RPMI7951 (cell line): ENCODE measurements at places on chromosomes 7 and 10. TPM values are rescaled to one million over a fixed set of nuclear protein-coding genes. Genes with fewer than 3 reads are reported as not detected.
A peak's percentile ranks its signal among the peaks of the same experiment; 100 is the strongest.

PIP gene
- not detected in 2 replicates for total RNA-seq

TAS2R41 gene
- not detected in 2 replicates for total RNA-seq

SOSTDC1 gene
- total RNA-seq, result 0.10 and 0.12 TPM in 2 replicates

CYP3A5 gene
- 0.24 and 0.49 TPM in 2 replicates for total RNA-seq

SMO gene
- 0.24 and 0.29 TPM in 2 replicates for total RNA-seq

FLNC gene
- 6.7 and 11.2 TPM in 2 replicates for total RNA-seq

HNRNPA2B1 gene
- 253 and 254 TPM in 2 replicates for total RNA-seq

DNA sequence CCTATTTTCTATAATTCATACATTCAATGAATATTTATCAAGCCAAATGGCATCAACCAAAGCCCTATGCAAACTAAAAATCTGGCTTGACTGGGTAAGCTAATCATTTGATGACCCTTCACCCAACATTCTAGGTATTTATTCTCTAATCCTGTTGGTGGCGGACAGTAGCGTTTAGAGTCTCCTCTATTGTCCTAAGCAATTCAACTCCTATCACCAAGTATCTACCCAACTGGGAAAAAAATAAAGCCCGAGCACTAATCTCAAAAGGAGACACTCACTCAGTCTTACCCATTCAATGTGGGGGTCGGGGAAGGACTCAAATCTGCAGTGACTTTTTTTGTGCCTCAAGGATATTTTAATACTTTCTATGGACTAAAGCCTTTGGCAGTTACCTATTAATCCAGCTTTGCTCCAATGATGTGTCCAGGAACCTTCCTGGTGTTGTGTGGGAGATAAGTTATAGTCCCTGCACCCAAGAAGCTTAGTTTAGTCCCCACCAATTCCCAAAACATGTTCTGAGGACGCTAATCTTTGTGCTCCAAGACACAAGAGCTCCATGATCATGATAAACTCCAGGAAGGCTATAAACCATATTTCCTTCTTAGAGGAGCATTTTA, 30.6 kb downstream of the DNMBP start:
- no peak for DNase-seq

- DNase-seq, result no peak
These were observed 526.1 kb downstream of the LRMDA start for GRCh38 chr10:75957314-75958120.

DNA sequence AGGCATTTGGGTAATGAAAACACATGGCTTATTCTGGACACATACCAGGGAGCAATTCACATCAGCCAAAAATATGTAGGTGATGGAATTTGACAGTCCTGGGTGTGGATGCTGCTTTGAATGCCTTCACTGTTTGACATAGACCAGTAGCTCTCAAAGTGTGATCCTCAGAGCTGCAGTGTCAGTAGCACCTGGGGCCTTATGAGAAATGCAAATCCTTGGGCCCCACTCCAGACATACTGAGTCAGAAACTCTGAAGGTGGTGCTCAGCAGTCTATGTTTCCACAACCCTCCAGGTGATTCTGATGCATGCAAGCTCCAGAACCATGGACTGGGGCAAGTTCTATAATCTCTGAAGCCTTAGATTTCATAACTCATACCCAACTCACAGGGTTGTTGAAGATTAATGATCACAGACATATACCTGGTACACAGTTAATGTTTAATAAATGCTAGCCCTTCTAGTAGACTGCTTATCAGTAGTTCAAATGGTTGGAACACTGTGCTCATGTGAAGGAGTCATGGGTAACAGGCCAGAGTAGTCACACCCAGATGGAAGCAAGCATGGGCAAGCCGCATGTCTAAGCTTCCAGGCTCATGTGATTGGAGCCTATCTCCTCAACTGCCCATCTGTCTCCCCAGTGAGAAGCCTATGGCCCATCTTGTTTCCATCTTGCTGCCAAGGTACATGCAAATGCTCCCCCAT, 715.7 kb downstream of the GRID1 start:
- DNase-seq, result no peak

DNA sequence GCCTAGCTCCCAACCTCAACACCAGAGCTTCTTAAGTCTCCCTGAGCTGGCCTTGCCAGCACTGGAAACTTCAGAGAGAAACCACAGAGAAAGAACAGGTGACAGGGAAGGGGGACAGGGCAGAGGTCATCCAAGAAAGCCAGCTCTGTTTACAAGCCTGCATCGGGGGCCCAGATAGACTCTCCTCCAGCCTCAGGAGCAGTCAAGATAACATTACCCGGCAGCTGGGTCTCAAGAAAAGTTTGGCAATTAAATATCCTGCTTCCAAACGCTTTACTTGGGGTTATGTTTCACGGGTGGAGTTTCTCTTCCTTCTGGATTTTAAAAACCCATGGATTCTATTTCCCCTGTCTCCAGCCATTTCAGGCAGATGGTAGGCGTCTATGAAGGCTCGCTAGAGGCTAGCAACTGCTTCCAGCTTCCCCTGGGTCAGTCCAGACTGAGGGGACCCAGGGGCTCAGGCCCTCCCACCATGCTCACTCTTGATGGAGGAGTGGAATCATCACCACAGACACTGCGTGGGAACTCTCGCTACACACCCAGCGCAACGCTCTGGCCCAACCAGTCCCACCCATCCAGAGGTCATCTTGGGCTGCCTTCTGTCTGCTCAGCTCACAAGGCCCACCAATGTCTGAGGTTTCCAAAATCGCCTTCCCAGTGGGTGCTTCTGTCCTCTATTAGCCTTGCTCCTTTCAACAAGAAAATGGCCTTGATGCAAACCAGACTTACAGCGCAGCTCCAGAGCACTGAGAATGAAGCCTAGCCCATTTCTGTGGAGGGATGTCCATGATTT, 48.8 kb downstream of the SH3PXD2A start:
- no peak for DNase-seq

- no peak for DNase-seq
These were observed 1.4 kb downstream of the CUBN start for GRCh38 chr10:17128261-17128660.

DNA sequence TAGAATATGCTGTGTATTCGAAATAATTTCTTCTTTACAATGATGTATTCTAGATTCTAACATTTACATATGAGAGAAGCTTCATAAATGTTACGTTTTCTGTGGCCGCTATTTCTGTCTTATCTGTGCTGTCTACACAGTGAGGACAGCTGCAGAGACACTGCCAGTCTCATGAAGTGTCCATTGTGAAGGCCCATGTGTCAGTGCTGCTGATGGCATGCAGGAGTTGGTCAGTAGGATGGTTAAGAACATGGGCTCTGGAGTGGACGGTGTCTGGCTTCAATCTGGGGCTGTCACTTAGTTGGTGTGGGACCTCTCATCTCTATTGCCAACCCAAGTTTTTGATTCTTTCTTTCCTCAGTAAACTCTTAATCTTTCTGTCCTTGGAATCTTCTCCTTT, 137.3 kb downstream of the SDK1 start:
- DNase-seq, result no peak

- DNase-seq, result no peak
These were observed 115.3 kb downstream of the KCNMA1 start for GRCh38 chr10:77522268-77522809.

DNA sequence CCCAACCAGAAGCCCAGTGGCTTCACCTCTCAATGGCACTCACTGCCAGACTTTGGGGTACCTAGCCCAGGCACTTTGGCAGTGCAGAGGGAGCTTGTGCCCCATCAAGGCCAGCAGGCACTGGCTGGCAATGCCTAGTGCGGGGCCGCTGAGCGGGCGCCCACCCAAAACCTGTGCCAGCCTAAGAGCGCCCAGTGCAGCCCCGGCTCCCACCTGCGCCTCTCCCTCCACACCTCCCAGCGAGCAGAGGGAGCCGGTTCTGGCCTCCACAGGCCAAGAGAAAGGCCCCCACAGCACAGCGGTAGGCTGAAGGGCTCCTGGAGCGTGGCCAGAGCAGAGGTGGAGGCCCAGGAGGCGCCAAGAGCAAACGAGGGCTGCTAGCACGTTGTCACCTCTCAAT, 930.8 kb downstream of the IPMK start:
- DNase-seq, result no peak

DNA sequence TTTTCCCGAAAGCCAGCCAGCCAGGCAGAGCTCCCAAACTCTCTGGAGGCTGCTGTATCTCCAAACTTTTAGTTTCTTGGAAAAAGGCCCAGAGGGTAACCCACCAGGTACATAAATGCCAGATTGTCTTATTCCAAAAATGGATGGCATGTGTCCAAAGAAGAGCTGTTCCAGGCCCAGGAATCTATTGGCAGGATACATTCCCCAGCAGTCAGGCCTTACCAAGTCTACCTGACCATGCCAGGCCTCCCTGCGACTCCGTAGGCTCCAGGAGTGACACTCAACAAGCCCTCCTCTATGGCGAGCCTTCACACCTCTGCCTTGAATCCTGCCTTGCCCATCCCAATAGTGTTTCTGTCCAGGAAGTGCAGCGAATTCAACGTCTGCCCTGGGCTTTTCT, 95.6 kb downstream of the GRB10 start:
- DNase-seq, result no peak

DNA sequence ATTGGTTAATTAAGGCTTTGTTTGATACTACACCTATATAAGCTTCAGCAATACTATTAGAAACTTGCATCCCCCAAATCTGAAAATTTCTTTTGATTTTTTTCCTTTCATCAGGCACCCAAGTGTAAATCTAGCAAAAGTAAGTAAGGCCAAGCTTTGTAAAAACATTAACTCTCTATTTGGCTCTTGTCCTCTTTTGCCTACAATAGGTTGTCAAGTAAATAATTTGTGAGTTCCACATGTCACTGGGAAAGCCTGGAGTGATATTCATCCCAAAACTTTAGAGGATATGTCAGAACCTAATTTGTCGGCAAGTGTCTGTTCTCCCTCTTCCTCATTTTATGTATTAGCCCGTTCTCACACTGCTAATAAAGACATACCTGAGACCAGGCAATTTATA, 492.4 kb downstream of the IPMK start:
- no peak for DNase-seq

DNA sequence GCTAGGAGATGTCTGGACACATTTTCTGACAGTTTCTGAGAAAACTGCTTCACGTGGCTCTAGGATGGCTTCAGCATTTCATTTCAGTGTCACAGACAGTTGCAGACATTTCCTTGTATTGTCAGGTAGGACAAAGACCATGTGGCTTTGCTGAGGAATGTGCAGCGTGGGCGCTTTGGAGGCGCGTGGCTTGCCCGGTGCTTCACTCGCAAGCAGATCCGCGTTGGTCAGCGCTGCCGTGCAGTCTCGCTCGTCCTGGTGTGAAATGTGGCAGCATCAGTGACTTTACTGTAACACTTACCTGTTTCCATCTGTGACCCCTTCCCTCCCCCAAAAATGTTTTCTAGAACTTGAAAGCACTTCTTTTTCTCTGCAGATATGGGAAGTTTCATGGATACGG, 340.5 kb downstream of the SDK1 start:
- no peak for DNase-seq

- peak; percentile 6 for DNase-seq
These were observed 109.6 kb downstream of the SRPK2 start for GRCh38 chr7:105278973-105279687.

GRCh38 chr7:121449735-121450240, 53.7 kb upstream of the FAM3C start:
- DNase-seq, result no peak

DNA sequence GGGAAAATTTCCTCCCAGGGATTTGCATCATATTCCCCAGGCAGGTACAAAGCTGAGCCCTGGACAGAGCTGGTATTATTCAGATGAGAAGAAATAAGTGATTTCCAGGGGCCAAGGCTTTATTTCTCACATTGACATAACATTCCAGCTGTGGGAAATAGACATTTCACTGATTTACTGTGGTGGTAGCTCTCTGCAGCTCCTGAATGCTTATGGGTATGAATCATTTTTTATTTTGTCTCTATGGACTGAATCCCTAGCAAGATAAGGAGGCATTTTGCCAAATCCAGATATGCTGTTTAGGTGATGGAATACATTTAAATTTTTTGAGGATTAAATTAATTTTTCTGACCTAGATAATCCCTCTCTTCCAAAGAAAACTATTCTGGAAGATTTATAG, 97.9 kb downstream of the MTPN start:
- DNase-seq, result peak; percentile 50

DNA sequence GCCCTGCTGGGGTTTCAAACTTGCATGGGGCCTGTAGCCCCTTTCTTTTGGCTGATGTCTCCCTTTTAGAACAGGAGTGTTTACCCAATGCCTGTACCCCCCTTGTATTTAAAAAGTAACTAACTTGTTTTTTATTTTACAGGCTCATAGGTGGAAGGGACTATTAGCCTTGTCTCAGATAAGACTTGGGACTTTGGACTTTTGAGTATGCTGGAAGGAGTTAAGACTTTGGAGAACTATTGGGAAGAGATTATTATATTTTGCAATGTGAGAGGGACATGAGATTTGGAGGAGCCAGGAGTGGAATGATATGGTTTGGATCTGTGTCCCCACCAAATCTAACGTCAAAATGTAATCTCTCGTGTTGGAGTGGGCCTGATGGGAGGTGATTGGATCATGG, 314.9 kb upstream of the SP8 start:
- DNase-seq, result no peak

DNA sequence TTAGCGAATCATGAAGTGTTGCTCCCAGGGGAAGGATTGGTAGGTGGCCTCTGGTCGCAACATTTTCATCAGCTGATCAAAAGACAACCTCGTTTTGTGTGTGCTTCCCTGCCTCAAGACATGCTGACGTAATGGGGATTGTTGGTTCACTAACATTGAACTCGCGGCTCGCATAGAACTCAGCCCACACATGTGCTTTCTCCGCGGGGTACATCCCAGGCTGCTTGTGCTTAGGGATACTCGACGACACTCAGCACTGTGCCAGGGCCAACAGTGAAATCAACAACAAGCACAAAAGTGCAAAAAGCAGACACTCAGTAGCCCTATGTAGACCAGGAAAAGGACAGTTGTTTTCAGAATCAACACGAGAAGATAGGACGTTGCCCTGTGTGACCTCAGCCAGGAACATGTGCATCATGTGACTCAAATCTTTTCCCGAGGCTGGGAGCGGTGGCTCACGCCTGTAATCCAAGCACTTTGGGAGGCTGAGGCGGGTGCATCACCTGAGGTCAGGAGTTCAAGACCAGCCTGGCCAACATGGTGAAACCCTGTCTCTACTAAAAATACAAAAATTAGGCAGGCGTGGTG, 20.8 kb downstream of the WIPI2 start:
- no peak for DNase-seq

DNA sequence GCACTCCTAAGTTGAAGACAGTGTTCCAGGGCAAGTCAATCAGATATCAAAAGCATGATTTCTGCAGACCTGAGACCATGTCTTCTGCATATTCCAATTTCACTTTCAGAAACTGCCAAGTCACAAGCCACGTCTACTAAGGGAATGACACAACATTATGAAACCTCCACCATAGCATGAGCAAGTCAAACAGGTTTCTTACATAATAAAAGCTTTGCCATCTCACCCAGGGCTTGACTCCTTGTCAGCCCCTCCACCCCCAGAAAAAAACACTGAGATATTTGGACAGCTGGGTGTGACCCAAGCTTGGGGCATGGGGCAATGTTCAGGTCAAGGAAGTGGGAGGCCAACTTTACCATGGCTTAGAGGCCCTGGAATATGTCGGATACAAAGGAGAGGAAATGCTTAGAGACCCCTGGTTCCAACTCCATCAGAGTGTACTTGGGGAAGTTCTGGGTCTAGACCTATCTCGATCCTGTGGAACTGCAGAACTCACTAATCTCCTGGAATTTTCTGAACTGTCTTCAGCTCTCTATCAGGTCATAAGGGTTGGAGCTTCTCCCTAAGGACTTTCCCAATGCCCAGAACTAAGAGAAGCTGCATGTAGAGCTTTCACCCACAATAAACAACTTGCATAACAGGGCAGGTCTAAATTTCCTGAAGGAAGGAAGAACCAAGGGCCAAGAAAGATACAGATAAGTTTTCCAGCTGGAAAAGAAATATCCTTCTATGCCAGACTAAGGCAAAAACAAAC, 80.6 kb upstream of the NAMPT start:
- no peak for DNase-seq

- DNase-seq, result no peak
These were observed 40.4 kb upstream of the TRUB1 start for GRCh38 chr10:114897593-114897992.

- DNase-seq, result no peak
These were observed 116.2 kb downstream of the CDH23 start for GRCh38 chr10:71512761-71513539.
